ENCODE measurements at places on chromosomes 13 and 19. TPM values are rescaled to one million over a fixed set of nuclear protein-coding genes. Genes with fewer than 3 reads are reported as not detected.

ZNF549 gene
- 1.8 TPM for total RNA-seq

GET3 gene
- 97.0 TPM for total RNA-seq

LSM14A gene
- total RNA-seq = 58.6 TPM

ZNF600 gene
- total RNA-seq = 3.7 TPM

ZNF763 gene
- total RNA-seq = 0.20 TPM

PSG3 gene
- total RNA-seq = not detected

CD33 gene
- total RNA-seq = not detected

IL4I1 gene
- 1.1 TPM for total RNA-seq

GNG7 gene
- total RNA-seq = under 0.01 TPM

SIGLEC10 gene
- total RNA-seq = not detected

TPTE2 gene
- not detected for total RNA-seq

POU4F1 gene
- total RNA-seq = not detected

ZSCAN1 gene
- not detected for total RNA-seq

ZNF682 gene
- total RNA-seq = 1.4 TPM

HNRNPA1L2 gene
- total RNA-seq = 2.2 TPM

CDX2 gene
- total RNA-seq = not detected

SYDE1 gene
- 30.1 TPM for total RNA-seq

AZU1 gene
- total RNA-seq = not detected

C5AR1 gene
- not detected for total RNA-seq

DCAF15 gene
- total RNA-seq = 16.2 TPM

KLHL1 gene
- total RNA-seq = not detected

PGLYRP2 gene
- not detected for total RNA-seq

SWSAP1 gene
- 0.59 TPM for total RNA-seq
